ENCODE measurements at places on chromosomes 13 and 19.
A peak's percentile ranks its signal among the peaks of the same experiment; 100 is the strongest.

GRCh38 chr13:110938662-110939421, 24.0 kb upstream of the ANKRD10 start:
- DNase-seq, result no peak

- peak; percentile 99 for DNase-seq
Measured at GRCh38 chr13:51556740-51557139, 27.5 kb upstream of the WDFY2 start.

- no peak for DNase-seq
Measured at GRCh38 chr13:114108894-114109293, 23.5 kb downstream of the RASA3 start.

GRCh38 chr19:3176715-3177501, 1.7 kb upstream of the S1PR4 start:
- peak; percentile 95 for DNase-seq

GRCh38 chr13:28495538-28496187, 735 bp upstream of the FLT1 start:
- DNase-seq, result no peak
